Umbilical cord (tissue), 2 donors: ENCODE measurements at places on chromosomes 6 and 20. TPM values are rescaled to one million over a fixed set of nuclear protein-coding genes. Genes with fewer than 3 reads are reported as not detected.

NRN1 gene
- 3.6 TPM for total RNA-seq

MROH8 gene
- total RNA-seq: 2.4 TPM

MCHR2 gene
- 12.8 TPM for total RNA-seq

DNA sequence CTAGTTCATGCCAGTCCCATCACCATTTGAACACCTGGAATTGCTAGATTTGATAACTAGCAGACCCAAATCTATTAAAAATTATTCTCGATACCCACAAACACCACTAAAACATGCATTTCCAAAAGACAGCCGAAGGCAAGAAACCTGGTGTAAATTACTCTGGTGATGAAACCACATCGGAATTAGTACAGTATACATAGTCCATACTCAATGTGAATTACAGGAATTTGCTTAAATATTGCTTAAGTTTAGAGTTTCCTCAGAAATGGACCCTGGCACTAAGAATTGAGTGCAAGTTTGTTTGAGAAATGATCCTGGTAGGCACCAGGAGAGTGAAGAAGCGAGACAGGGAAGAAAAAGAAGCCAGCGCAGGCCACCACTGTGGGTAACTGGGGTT, 13.7 kb downstream of the LY86 start:
- DNase-seq: no peak

GRCh38 chr6:48714699-48715098, 603.7 kb upstream of the PTCHD4 start:
- no peak for DNase-seq

DNA sequence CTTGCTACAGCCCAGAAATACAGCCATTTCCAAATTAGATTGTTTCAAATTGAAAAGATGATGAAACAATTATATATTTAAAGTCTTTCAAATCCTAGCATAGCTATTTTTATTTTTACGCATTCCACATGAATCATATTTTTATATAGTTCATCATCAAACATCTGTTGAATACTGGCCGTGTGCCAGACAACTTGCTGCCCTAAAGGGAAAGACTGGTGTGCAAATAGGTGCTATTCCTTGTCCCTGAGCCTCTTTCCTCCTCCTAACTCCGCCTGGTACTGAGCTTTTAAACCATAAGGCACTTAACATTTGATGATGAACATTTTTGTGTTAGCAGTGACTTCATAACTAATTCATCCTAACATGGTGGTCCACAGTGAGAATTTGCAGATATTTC, 18.7 kb upstream of the PLCG1 start:
- no peak for DNase-seq

GRCh38 chr20:57229490-57229889, 37.0 kb downstream of the BMP7 start:
- DNase-seq: no peak

DNA sequence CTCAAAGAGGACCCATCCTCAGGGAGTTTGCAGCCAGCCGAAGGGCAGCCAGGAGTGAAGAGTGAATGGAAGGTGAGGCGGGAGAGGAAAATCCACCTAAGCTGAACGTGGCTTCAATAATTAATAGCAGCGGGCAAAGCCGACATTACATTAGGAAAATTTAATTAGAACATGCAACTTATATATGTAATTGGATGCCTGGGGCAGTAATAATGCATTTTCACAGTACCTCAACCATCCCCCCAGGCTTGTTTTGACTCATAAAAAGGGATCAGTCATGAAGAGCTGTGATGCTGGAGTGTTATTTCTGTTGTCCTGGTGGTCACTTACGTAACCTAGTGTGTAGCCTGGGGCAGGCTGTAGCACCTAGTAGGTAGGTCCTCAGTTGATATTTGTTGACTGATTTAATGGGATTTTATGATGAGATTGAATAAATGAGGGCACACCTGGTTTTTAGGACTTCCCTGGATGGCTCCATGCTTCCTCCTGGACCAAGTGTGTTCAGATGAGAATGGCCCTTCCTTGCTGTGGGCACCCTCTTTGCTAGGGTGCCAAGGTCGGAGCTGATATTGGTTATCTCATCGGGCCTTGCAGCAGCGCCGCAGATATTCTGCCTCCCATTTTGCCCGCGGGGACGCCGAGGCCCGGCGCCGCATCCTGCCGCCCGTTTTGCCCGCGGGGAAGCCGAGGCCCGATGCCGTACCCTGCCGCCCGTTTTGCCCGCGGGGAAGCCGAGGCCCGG, 128.8 kb downstream of the CDH26 start:
- no peak for DNase-seq

- no peak for DNase-seq
Observed at GRCh38 chr6:66054967-66055366, 347.9 kb upstream of the EYS start.
